ENCODE measurements at places on chromosomes 3 and 15.

- DNase-seq = no peak
Observed at GRCh38 chr3:134331811-134332199, 42.4 kb downstream of the AMOTL2 start.

DNA sequence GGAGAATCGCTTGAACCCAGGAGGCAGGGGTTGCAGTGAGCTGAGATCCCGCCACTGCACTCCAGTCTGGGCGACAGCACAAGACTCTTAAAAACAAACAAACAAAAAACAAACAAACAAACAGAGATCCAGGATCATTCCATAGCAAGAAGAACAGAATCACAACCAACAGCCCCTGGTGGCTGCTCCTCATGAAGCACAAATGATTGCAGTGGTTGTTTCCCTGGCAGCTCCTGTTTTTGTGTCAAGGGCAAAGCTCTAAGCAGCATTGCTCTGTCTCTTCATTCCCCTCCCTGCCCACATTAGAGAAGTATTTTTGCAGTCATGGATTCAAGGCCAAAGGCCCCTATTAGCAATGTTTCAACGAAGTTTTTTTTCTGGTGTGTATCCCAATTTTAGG is 25.8 kb upstream of the BLM start:
- no peak for DNase-seq

DNA sequence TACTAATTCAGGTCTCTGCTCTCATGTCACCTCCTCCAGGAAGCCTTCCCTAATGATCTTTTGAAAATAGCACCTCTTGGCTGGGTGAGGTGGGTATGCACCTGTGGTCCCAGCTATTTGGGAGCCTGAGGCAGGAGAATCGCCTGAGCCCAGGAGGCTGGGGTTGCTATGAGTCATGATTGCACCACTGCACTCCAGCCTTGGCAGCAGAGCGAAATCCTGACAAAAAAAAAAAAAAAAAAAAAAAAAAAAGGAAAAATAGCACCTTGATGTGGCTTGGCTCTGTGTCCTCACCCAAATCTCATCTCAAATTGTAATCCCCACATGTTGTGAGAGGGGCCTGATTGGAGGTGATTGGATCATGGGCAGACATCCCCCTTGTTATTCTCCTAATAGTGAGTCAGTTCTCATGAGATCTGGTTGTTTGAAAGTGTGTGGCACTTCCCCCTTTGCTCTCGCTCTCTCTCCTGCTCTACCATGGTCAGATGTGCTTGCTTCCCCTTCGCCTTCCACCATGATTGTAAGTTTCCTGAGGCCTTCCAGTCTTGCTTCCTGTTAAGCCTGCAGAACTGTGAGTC is 11.2 kb upstream of the RNU6-1 start:
- no peak for DNase-seq

GRCh38 chr3:10017636-10018292 is 8.5 kb upstream of the FANCD2 start:
- DNase-seq = peak; percentile 56

DNA sequence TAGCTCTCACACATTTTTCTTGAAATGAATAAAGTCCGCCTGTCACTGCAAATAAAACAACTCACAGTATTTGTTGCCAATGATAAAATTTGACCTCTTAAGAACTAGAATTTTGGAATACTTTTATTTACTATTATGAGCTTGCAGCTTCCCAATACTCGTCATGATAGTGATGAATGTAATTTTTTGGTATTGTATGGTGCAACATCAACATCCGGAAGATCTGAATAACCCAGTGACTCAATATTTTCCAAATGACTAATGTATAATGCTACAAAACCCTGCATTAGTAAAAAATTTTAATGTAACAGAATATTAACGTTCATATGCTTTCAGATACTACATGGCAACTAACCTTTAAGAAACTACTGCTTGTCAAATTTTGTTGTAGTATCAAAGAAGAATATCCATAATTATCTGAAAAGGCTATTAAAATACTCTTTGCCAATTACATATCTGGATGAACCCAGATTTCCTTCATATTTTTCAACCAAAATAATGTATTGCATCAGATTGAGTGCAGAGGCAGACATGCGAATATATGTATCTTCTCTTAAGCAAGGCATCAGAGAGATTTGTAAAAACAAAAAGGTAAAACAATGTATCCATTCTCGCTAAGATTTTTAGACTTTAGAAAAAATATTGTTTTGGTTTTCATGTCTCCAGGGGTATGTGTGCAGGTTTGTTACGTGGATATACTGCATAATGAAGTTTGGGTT is 95.3 kb downstream of the IGF2BP2 start:
- DNase-seq = peak; percentile 61

- peak; percentile 48 for DNase-seq
Observed at GRCh38 chr15:38002883-38003477, 68.5 kb downstream of the TMCO5A start.

DNA sequence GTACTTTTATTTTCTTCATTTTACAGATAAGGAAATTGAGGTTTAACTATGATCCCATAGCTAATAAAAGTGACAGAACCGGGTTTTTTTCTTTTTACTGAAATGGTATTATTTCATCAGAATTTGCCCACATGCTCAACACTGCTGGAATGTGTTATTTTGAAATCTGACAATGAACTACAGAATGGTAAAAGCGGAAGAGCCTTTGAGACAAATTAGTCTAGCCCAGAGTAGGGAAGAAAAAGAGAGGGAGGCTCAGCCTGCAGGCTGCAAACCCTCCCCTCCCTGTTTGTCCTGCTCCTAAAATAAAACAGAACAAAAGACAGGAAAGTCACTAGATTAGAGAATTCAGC is 100.3 kb upstream of the LIPC start:
- no peak for DNase-seq

GRCh38 chr15:63968700-63969099 is 77.6 kb downstream of the DAPK2 start:
- no peak for DNase-seq

DNA sequence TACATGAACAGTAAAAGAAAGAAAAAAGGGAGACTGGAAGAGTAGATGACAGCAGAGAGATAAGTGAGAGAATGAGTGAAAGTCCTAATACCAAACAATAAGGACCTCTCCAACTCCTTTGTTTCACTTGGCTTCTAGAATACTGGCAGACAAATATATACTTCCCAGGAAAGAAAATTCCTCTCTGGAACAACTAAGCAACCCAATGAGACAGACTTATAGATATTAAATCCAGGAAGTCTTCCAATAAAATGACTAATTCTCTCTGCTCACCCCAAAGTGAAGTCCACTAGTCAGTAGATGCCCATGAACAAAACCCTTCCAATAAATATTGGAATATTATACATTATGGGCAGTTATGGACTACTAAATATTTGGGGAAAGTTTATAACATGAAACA is 114.2 kb downstream of the NEDD4 start:
- no peak for DNase-seq

DNA sequence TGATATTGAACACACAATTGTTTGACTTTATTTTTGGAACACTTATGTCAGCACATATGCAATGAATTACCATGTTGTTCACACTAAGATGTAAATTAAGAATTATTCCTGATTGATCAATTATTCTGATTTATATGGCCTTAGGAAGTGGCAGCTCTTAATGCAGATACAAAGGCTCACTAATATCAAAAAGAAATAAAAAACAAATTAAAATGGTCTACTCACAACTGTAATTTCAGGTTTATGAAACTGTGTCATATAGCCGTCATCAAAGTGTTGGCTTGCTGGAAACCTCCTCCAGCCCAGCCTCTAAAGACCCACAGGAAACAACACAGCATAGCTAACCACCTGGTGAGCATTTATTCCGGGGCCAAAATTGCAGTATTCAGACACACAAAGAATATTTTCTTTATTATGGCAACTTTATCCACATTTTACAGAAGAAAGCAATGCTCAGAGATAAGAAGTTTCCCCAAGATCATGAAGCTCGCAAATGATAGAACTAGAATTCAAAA is 33.4 kb downstream of the PDZRN3 start:
- DNase-seq = no peak

GRCh38 chr3:72846166-72846565 is 2.1 kb downstream of the SHQ1 start:
- DNase-seq = no peak

DNA sequence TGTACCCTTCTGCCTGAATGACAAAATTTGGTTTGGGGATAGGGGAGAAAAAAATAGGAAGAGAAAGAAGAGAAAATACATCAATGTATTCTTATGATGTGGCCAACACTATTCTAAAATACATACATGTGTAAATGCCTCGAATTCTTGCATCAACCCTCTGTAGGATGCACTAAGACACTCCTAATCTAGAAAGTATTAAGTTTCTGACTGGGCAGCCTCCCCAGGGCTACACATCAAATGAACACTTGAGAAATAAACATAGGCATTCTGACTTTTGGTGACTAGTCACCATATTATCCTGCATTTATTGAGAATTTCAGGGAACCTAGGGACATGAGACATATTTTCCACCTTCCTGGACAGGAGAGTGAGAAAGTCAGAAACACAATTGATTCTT is 109.2 kb downstream of the CPNE4 start:
- no peak for DNase-seq

DNA sequence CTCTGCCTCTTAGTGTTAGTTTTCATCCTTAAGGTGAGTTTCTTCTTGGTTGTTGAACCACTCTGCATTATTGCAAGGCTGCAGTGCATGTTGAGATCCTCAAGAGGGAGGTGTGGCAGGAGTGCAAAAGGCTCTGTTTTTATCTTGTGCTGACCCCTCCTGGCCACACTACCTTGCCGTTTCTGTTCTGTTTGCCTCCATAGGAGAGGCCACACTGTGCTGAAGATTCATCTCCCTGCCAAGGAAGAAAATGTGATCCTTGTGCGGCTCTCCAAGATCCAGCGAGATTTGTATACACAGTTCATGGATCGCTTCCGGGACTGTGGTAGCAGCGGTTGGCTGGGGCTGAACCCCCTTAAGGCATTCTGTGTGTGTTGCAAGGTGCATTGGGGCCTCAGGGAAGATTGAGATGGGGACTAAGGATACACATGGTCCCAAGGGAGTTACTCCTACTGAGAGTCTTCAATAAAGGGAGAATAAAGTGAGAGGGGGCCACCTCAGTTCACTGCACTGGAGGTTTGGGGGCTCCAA is 33.0 kb upstream of the TEX264 start:
- DNase-seq = peak; percentile 26

GRCh38 chr3:135538123-135538522 is 427.4 kb upstream of the PPP2R3A start:
- no peak for DNase-seq

DNA sequence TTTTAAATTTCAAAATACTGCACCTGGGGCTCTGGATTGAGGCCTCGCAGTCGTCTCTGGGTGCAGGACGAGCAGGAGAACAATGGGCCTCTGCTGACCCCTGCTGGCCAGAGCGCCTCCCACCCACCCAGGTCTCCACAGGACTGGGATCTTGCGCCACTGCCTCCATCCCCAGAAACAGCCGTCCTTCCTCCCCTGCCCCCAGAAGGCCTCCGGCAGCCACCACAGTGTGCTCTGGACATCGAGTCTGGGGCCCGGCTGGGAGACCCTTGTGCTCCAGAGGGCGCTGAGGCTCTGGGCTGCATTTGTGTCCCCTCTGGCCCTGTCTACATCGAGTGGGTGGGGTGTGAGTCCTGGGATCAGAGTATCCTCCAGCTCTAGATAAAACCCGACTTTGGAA is 6.7 kb upstream of the ACSBG1 start:
- DNase-seq = no peak

GRCh38 chr3:155712008-155712407 is 32.9 kb downstream of the PLCH1 start:
- no peak for DNase-seq
